ENCODE measurements at places on chromosomes 2 and 18.

- no peak for DNase-seq
These were observed 50.3 kb downstream of the ACTR2 start for GRCh38 chr2:65277791-65278483.

GRCh38 chr2:123035541-123035940, 989.5 kb upstream of the CNTNAP5 start:
- DNase-seq = no peak

DNA sequence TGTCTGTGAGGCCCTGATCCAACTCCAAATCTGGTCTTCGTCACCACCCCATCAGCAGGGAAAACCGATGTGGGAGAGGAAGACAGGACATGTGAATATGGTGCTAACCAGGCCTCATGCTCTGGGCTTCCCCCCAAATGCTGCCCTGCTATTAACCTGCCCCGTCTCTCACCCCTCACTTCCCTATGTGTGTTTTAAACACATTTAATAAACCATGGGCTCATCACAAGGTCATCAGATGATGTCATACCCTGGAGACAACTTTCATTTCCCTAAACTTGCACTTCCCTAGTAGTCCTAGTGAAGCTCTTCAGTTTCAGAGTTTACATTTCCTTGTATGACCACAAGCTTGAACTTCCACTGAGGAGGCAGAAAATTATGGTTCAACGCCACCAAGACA, 49.9 kb downstream of the CD8B2 start:
- no peak for DNase-seq

- DNase-seq = no peak
These were observed 15.2 kb downstream of the HIBCH start for GRCh38 chr2:190304404-190304803.

- DNase-seq = no peak
These were observed 851.6 kb upstream of the CDH2 start for GRCh38 chr18:29028560-29028959.

GRCh38 chr2:9240745-9241144, 34.1 kb downstream of the ASAP2 start:
- DNase-seq = no peak

DNA sequence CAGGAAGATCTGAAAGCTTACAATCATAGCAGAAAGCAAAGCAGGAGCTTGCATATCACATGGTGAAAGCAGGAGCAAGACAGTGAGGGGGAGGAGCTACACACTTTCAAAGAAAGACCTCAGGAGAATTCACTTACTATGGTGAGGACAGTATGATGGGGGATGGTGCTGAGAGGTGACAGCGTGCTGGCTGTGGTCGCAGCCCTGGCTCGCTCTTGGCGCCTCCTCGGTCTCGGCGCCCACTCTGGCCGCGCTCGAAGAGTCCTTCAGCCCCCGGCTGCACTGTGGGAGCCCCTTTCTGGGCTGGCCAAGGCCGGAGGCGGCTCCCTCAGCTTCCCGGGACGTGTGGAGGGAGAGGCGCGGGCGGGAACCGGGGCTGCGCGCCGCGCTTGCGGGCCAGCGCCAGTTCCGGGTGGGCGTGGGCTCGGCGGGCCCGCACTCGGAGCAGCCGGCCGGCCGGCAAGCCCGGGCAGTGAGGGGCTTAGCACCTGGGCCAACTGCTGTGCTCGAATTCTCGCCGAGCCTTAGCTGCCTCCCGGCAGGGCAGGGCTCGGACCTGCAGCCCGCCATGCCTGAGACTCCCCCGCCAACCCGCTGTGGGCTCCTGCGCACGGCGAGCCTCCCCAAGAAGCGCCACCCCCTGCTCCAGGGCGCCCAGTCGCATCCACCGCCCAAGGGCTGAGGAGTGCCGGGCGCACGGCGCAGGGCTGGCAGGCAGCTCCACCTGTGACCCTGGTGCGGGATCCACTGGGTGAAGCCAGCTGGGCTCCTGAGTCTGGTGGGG, 131.9 kb upstream of the SPATS2L start:
- no peak for DNase-seq

DNA sequence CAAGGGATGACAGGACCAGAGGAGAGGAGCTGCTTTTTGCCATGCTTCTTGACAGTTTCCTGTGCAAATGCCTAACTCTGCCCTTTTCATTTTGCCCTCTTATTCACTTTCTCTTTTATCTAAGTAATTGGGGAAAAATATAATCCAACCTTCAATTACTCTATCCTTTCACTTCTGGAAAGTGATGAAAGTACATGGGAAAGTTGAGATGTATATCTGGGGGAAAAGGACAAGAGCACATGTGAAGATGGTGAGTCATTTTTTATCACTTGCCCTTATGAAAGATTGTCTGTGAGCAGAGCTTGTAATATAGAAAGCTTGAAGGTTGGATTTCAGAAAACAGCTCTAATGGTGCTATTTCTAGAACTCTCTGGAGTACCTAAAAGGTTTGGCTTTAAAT, 1070.7 kb downstream of the CNTNAP5 start:
- no peak for DNase-seq

DNA sequence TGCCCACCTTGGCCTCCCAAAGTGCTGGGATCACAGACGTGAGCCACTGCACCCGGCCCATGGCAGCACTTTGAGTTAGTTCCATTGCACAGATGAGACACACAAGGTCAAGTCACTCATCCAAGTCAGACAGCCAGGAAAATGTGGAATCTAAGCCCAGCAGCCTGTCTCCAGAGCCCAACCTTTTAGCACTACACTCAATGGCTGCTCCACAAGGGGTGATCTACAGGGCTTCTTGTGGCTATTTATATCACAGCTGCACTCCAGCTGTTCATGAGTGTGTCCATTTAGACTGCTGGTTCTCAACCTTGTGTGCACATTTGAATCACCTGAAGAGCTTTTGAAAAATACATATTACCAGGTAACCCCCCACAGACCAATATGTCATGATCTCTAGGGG, 72.9 kb upstream of the RPL31 start:
- DNase-seq = no peak

GRCh38 chr18:31321719-31322118, 3.8 kb downstream of the DSG1 start:
- DNase-seq = no peak

GRCh38 chr18:41096504-41096903, 858.5 kb upstream of the PIK3C3 start:
- no peak for DNase-seq

DNA sequence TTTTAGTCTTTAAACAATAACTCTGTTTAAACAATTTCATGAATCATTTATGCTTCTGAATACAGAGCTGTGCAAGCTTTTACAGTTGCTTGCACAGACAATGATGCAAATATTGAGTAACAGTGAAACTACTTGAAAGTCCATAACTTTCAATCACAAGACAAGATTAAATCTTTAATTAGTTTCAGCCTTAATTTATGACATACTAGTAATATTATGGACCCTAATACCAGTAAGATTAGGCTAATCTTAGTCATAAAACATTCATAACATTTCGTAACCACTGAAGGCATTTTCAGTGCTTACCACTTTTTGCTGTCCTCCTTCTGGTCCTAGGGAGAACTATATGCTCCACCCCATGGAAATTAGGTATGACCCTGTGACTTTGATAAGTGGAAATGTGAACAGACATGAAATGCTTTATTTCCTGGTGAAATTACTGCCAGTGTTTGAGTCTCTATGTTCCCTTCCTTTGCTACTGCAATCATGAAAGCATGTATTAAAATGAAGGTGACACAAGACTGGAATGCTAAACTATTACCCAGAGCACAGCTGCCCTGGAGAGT, 1.8 kb upstream of the COBLL1 start:
- no peak for DNase-seq

GRCh38 chr2:196171946-196172345, 568 bp upstream of the STK17B start:
- DNase-seq = no peak

DNA sequence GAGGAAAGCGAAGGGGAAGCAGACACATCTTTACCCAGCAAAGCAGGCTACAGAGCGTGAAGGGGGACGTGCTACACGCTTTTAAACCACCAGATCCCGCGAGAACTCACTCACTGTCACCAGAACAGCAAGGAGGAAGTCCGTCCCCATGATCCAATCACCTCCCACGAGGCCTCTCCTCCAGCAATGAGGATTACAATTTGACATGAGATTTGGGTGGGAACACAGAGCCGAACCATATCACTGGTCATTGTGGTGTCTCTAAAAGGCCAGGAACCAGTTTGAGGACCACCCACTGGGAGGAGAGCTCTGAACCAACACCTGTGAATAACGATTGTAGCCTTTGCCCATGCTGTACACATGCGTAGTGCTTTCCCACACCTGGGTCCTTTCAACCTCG, 116.6 kb upstream of the FAM136A start:
- no peak for DNase-seq

- no peak for DNase-seq
These were observed 9.5 kb downstream of the TPO start for GRCh38 chr2:1422716-1423285.

Data from hematopoietic multipotent progenitor cell treated with erythropoietin and hydrocortisone succinate and interleukin-3 and kit ligand, for 17 days (in vitro differentiated cells).